Fibroblast of villous mesenchyme (primary cell): ENCODE measurements at places on chromosomes 4 and X. TPM values are rescaled to one million over a fixed set of nuclear protein-coding genes. Genes with fewer than 3 reads are reported as not detected.

DNA sequence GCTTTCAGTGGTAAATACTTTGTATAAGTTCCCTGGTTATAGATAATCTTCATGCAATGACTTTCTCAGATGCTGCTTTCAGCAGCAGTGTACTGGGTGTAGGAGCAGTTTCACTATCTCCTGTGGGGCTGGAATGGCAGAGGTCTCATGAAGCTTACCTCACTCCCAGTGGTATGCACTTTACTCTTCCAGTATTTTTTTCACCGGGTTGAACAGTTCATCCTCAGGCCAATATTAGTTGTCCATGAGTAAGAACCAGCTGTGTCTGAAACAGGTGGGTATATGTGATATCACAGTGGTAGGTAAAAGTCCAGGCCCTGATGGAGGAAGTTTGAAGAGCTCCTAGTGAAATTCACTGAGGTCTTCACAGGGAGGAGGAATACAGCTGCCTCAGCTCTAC lies 351.5 kb upstream of the EMCN start:
- DNase-seq = no peak

GYPE gene
- 0.64 and 0.86 TPM in 2 replicates for total RNA-seq

DNA sequence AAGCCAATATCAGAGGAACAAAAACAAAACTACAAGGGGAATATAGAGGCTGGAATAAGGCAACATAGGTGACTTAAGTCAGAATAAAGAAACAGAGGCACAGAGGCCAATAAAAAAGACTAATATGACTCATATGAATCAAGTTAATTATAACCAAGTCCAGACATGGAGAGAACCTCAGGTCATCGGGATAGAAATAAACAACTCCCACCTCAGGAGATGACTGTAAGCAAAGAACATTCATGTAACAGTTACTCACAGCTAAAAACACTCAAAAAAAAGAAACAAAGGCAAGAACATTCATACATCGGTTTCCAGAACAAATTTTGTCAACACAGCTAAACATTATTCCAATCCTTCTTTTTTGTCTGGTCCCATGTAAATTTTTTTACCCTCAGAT lies 60.3 kb upstream of the RXFP1 start:
- peak; percentile 19 for DNase-seq

TMEM47 gene
- total RNA-seq = 32.2 and 62.6 TPM in 2 replicates
